Activated T-helper 1 cell treated with anti-CD3 and anti-CD28 coated beads, Interleukin-12 subunit alpha, Interleukin-12 subunit beta, Interleukin-2, Interleukin-4 antibody, amounts not matched to agents 30 ng/mL and 10 ng/mL and 1 ng/mL, durations not matched to agents 14 hours and 24 hours and 36 hours (primary cell): ENCODE measurements at places on chromosomes 7 and 10. TPM values are rescaled to one million over a fixed set of nuclear protein-coding genes. Genes with fewer than 3 reads are reported as not detected.

GRCh38 chr10:43153901-43154300 is 15.7 kb downstream of the CSGALNACT2 start:
- H3K27me3 ChIP-seq = no peaks in the 10 kb centered on the region
- peaks cover 62% of the 10 kb centered on the region for H3K4me1 ChIP-seq
- no peak overlapping the region for H3K4me3 ChIP-seq
- H3K27ac ChIP-seq = no peak overlapping the region
- no peak for DNase-seq
- peaks cover 34% of the 10 kb centered on the region for H3K36me3 ChIP-seq

- H3K27ac ChIP-seq = no peak overlapping the region
- H3K36me3 ChIP-seq = no peaks in the 10 kb centered on the region
- H3K4me3 ChIP-seq = no peak overlapping the region
- no peaks in the 10 kb centered on the region for H3K27me3 ChIP-seq
- H3K4me1 ChIP-seq = no peaks in the 10 kb centered on the region
- no peak for DNase-seq
Observed at GRCh38 chr7:20211376-20211775, 5.8 kb downstream of the MACC1 start.

- H3K27ac ChIP-seq = no peak overlapping the region
- no peaks in the 10 kb centered on the region for H3K27me3 ChIP-seq
- no peak for DNase-seq
- H3K4me1 ChIP-seq = peaks cover 21% of the 10 kb centered on the region
Observed at GRCh38 chr7:129853661-129854268, 99.0 kb downstream of the UBE2H start.

GRCh38 chr7:111290419-111290818 is 199.5 kb downstream of the LRRN3 start:
- no peak overlapping the region for H3K27ac ChIP-seq
- no peak for DNase-seq
- H3K4me1 ChIP-seq = no peaks in the 10 kb centered on the region
- H3K27me3 ChIP-seq = no peaks in the 10 kb centered on the region
- H3K36me3 ChIP-seq = no peaks in the 10 kb centered on the region

- no peaks in the 10 kb centered on the region for H3K4me1 ChIP-seq
- no peaks in the 10 kb centered on the region for H3K27me3 ChIP-seq
- DNase-seq = no peak
- H3K27ac ChIP-seq = no peak overlapping the region
Observed at GRCh38 chr10:790821-791551, 101.5 kb upstream of the DIP2C start.

DNA sequence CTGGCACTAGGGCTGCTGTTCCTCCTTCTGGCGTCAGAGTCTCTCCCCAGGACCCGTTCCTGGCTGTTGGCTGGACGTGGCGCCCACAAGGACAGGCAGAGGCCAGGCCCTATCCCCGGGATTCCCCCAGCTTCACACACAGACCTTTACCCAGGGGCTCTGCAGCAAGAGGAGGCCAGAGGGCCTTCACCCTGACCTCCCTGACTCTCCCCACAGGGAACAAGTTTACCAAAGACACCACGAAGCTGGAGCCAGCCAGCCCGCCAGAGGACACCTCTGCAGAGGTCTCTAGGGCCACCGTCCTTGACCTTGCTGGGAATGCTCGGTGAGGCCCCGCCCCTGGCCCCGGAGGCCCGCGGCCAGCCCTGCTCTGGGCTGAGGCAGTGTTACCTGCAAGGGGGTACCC is 82.2 kb downstream of the GTF2IRD1 start:
- H3K36me3 ChIP-seq = no peaks in the 10 kb centered on the region
- H3K27ac ChIP-seq = no peak overlapping the region
- H3K4me1 ChIP-seq = no peaks in the 10 kb centered on the region

GRCh38 chr10:97081621-97082235 is 104.0 kb downstream of the SLIT1 start:
- peaks cover 13% of the 10 kb centered on the region for H3K27me3 ChIP-seq
- peak; percentile 38 for DNase-seq
- H3K4me1 ChIP-seq = no peaks in the 10 kb centered on the region
- H3K36me3 ChIP-seq = no peaks in the 10 kb centered on the region
- no peak overlapping the region for H3K27ac ChIP-seq

DNA sequence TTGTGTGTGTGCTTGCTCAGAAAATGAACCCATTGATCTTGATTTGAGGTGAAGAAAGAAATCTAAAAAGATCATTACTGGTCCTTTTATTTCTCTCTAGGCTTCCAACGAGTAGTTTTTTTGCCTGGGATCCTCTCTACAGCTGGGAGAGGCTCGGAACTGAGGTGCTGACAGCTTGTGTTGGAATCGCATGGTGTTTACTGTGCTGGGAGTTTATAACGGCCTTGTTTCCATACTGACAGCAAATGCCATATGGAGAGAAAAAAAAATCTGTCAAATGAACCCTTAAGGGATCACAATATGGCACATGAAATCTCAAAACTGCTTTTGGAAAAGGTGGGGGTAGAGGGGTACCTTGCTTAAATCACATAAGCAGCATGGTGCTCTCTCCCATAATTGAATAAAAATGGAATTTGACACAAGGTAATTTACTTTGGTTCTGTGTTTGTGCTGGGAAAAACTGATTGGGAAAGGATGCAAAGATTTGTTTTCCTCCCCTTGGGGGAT is 165.0 kb downstream of the RGS10 start:
- peaks cover 36% of the 10 kb centered on the region for H3K4me1 ChIP-seq
- DNase-seq = no peak
- no peak overlapping the region for H3K4me3 ChIP-seq
- no peak overlapping the region for H3K27ac ChIP-seq

The LRRN3 gene
- total RNA-seq = 57.3 and 61.5 TPM in 2 replicates

The CPA4 gene
- total RNA-seq = not detected in 2 replicates

The EGFR gene
- total RNA-seq = 0.10 TPM in 1 of 2 replicates, not detected in the other

The ZNF775 gene
- total RNA-seq = 3.9 and 4.5 TPM in 2 replicates
